CD4-positive, alpha-beta T cell treated with Interleukin-6 at 100 ng/mL for 8 hours (primary cell): ENCODE measurements at places on chromosomes 5 and 9.
A peak's percentile ranks its signal among the peaks of the same experiment; 100 is the strongest.

GRCh38 chr9:122816163-122816867 is 12.1 kb downstream of the PDCL start:
- peak; percentile 55 for DNase-seq

GRCh38 chr5:177982072-177982727 is 13.8 kb downstream of the PROP1 start:
- DNase-seq = no peak

DNA sequence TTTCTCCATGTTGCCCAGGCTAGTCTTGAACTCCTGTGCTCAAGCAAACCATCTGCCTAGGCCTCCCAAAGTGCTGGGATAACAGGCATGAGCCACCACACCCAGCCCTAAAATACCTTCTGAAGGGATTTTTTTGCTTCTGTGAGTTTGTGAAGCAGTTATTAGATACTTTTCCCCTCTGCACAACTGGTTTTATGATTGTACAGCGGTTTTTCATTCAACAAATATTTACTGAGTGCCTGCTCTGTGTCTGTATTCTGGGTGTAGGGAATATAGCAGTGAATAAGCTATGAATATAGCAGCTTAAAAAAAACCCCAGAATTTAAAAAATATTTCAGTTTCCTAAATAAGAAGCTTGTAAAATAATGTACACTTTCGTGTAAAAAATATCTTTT is 2.3 kb downstream of the SNX24 start:
- no peak for DNase-seq

- no peak for DNase-seq
Measured at GRCh38 chr9:93125331-93125894, 8.6 kb downstream of the NINJ1 start.

DNA sequence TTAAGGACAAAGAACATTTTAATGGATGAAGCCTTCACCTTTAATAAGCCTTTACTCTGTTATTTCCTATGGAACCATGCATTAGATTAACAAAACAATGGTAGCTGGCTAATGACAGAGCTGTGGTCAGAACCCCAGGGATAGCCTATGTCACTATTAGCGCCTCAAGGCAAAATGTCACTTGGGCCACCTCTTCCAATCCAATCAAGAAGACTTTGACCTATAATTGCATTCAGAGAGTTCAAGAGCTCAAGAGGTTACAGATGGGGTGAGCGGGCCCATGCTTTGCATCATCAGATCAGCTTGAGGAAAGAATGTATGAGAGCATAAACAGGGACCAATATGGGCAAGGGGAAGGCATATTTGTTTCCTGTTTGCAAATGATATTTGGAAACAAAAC is 425.1 kb downstream of the ARHGEF28 start:
- DNase-seq = no peak

DNA sequence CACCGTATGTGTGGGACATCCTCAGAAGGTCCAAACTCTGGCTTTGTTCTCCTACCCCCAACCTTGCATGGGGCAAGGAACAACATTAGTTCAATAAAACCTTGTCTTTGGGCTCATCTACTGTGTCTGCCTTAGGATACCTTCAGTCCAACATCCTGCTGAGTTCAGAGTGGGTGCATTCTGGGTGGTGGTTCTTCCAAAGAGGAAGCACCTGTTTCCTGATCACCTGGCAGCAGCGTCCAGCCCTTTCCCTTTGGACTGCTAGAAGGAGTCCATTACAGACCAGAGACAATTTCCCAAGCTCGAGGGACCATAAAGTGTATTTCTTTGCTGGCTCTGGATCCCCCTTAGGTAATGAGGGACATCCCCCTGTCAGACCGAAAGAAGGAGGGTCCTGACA is 154.1 kb downstream of the SEMA6A start:
- no peak for DNase-seq

GRCh38 chr9:118957585-118957984 is 411.6 kb downstream of the BRINP1 start:
- DNase-seq = no peak

DNA sequence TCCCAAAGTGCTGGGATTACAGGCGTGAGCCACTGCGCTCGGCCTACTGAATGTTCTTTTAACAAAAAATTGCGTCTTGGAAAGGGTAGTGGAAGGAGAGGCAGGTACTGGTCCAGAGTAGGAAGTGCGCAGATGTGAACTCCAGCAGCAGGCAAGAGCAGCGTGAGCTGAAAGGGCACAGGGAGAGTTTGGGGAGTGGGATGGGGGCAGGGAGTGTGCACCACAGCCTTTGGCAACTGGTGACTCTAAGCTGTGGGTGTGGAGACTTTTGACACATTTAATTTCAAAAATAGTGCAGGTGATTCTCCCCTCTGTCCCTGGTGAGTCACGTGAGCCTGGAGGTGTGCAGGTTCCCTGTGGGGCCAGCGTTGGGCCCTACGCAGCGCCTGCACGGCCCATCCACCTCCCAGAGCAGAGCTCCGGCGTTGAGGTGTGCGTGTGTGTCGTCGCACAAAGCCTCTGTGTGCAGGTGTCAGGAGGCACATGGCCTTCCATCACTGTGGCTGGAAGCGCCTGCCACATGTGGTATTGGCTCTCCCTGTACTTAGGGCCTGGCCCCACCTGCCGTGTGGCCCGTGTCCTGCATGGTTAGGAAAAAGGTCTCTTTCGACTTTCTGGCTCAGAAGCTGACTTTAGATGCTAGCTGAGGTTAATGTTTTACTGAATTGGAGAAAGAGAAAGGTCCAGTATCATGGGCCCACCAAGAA is 11.5 kb downstream of the SQSTM1 start:
- DNase-seq = no peak

DNA sequence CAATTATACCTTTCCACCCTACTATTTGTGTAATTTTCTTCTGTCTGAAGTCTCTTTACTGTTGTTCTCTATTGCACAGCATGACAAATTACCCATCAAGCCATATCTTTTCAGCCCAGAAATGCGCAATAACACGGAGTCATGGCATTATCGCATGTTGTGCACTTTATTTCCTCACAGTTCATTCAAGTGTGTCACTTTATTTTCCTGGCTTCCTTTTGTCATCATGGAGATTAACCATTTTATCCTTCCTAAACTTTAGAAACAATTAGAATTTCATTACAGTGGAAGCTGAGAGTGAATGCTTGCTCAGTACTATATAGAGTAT is 41.3 kb upstream of the MEF2C start:
- DNase-seq = no peak

GRCh38 chr5:151318850-151319732 is 15.5 kb upstream of the SLC36A3 start:
- DNase-seq = no peak

DNA sequence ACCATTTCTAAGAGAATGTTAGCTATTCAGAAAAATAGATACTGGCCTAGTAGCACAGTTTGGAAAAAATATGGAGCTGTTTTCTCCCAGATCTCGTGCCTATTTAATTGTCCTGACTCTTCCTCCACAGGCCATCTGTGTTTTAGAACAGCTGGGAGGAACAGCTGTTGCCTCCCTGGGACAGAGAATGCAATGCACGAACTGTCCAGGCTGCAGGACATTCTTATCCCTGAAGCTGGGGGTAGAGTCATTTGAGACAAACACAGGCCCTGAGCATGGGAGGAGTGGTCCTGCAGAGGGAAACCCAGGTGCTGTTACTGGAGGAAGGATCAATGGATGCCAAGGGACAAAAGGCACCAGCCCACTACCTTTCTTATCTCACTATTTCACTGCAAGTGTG is 20.9 kb upstream of the SPARC start:
- DNase-seq = no peak

DNA sequence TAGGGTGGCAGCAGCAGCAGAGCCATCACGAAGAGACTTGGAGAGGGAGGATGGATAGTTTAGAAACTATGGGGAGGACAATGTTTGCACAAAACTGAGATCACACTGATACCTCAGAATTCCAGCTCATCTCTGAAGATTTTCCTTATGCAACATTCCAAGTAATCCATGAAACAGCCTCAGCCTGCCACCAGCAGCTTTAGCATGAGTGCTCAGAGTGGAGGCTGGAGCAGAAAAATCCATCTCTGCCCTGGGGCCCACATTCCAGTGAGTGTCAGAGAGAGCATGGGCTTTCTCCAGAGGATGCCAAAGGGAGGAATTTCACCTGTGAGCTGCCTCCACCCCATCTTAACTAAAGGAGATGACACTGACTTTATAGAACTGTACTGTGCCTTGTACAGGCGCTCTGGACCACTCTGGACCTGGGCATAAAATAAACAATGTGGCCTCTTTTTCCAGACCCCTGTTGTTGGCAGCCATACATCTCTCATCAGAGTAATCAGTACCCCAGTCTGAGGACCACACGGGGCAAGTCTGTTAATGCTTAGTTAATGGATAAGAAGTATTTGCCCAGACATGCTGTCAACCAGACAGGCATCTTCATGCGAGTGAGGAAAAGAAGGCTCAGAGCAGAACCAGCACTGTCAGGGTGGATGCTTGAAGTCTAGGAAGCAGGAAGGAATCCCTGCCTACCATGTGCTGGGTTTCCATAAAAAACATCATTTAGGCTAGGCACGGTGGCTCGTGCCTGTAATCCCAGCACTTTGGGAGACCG is 440.9 kb downstream of the ENC1 start:
- no peak for DNase-seq

DNA sequence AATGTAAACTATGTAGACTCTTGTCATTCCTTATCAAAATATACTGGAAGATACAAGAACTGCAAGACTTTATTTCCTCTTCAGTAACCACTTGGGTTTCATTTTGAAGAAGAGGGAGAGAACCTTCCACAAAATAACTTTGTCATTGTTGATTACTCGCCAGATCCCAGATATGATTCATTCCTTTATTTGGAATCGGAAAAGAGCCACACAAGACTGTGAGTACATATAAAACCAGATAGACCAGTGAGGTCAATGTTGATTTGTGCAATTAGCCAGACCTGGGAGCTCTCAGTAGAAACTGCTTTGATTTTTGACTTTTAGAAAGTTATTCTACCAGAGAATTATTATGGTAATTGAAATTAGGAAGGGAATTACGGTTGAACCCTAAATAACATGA is 146.1 kb downstream of the TMEM167A start:
- DNase-seq = no peak

- no peak for DNase-seq
Measured at GRCh38 chr5:176618783-176619182, 8.8 kb upstream of the GPRIN1 start.
